Stimulated activated CD4-positive, alpha-beta T cell treated with anti-CD3 and anti-CD28 coated beads, Interleukin-1b, Interleukin-23, amount 100 ng/mL, for 4 hours (primary cell): ENCODE measurements at places on chromosomes 12 and 14.

GRCh38 chr12:241266-241665 is 21.4 kb downstream of the SLC6A13 start:
- DNase-seq = no peak

GRCh38 chr12:108371801-108372344 is 32.8 kb upstream of the CMKLR1 start:
- DNase-seq = no peak

- DNase-seq = no peak
Measured at GRCh38 chr12:97801471-97802059, 339.0 kb downstream of the RMST start.

DNA sequence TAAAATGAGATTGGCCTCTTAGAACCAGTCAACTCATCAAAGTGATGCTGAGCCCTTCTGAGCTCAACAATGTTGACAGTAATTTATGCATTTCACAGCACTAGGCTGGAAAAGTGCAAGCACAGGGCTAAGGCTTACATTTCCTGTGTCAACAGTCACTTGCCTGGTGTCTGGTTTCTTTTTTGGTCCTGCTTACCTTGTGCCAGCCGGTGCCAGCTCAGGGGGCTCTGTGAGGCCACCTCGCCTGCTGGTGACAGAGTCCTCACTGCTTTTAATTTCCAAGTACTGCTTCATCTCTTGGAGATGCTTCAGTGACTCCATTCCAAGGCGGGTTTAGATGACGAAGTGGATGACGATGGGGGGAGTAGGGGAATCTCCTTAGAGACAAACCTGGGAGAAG is 53.1 kb upstream of the KCNA1 start:
- DNase-seq = no peak

- no peak for DNase-seq
Measured at GRCh38 chr12:91493308-91493707, 310.7 kb upstream of the DCN start.

DNA sequence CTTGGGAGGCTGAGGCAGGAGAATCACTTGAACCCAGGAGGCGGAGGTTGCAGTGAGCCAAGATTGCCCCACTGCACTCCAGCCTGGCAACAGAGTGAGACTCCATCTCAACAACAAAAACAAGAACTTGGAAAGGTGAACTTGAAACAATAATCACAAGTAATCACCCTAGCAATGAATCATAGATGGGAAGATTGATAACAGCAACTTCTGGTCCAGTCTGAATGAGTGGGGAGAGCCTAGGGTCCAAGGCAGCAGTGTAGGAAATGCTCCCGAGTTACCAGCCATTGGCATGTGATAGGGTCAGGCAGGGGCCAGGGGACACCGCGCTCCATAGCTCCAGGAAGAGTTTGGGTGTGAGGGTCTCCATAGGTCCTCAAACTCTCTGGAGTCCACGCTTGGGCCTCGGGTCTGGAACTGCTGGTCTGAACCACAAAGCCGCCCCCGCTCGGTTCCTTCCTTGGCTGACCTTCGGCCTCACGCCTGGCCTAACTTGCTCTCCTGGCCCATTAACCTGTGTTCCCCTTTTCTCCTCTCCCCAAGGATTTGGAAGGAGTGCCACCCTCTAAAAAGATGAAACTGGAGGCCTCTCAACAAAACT is 19.9 kb upstream of the MLXIP start:
- no peak for DNase-seq

GRCh38 chr14:77640756-77641533 is 24.5 kb upstream of the SPTLC2 start:
- DNase-seq = no peak

GRCh38 chr12:89316705-89317139 is 35.6 kb downstream of the DUSP6 start:
- DNase-seq = no peak

DNA sequence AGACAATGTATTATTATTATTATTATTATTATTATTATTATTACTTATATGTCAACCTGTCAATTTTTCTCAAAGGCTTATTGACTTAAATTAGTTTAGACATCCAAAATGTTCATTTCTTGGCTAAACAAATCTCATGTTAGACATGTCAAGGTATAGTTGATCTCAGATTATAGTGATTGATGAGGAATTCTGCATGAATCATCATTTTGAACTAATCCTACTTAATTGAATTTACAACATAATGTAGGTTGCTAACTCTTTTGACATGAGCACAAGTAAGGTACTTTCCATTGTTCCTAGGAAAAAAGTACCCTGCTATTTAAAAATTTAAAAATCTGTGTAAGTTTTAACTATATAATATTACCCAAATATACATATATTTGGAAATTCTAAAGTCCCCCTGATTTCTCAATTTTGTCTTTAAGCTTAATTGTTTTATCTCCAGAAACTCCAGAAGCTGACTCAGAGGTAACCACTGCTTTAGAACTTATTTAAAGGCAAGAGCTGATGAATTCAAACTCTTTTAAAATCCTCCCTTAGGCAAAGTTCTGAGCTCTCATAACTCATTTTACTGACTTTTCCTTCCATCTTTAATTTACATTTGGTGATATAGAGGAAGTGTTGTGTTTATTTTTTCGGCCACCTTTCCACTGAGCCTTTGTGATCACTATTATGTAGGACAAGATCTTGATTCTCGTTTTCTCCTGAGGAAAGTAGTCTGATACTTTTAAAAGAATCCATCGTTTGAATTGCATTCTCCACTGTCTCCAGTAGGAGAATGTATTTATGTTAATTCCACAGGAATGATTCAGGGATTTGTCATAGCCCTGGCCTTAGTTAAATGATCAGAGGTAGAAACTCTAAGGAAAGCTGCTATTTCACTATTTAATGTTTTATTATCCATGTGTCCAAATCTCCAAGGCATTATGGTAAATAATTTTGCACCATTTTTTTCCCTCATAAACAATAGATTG is 1304.5 kb downstream of the AACS start:
- DNase-seq = no peak

- no peak for DNase-seq
Measured at GRCh38 chr12:12456637-12457036, 99.8 kb downstream of the BORCS5 start.

DNA sequence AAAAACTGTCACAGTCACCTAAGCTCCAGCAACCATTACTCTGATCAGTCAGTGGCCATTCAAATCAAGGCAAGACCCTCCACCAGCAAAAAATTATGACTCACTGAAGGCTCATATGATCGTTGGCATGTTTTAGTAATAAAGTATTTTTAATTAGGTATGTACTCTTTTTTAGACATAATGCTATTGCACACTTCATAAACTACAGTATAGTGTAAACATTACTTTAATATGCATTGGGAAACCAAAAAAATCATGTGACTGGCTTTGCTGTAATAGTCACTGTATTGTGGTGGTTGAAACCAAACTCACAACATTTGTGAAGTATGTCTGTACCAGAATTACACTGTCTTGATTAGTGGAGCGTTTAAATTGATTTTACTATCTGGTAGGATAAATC is 134.5 kb upstream of the GARIN6 start:
- no peak for DNase-seq

DNA sequence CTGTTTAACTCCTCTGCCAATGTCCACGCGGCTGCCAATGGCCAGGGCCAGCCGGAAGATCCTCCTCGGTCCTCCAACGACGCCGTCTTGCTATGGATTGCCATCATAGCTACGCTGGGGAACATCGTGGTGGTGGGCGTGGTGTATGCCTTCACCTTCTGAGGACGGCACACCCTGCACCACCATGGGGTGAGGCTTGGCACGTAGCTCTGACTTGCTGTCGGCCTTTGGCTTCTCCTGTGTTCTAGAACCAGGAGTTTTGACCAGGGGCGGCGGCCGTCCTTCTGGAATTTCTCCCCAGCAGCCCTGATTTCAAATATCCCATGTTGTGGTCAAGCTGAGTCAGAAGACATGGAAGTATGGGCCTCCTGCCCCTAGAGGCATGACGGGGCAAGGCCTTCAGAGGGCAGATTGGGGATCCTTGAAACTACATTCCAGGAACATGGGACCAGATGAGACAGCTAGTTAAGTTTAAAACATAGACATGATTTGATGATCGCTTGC is 47.5 kb downstream of the C14orf132 start:
- no peak for DNase-seq

DNA sequence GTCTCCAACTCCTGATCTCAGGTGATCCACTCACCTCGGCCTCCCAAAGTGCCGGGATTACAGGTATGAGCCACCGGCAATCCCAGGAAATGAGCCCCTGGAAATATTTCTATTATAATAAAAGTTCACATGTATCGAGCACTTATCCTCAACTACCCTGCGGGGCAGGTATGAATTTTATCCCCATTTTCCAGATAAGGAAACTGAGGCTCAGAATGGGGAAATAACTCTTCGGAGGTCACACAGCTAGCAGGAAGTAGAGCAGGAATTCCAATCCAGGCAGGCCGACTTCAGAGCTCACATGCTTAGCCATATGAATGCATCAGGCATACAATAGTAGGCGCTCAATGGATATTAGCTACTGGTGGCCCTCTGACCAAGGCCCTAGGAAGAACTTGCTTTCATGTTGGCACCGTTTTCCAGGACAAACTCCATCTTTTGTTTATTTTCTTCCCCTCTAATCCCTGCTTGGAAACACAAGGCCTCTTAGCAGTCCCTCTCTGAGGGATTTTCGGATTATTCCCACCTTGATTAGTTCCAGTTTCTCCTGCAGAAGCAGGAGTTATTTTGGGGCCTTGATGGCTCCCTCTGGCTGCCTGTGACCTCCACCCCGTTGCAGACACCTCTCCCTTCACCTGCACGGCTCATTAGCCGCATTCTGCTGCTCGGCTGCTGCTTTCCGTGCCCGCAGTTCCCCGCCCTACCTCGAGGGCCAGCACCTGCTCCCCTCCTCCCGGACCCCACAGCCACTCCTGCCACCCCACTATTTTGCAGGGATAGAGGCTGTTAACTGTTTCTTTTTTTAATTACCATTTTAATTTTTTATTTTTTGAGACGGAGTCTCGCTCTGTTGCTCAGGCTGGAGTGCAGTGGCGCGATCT is 18.7 kb upstream of the POP5 start:
- no peak for DNase-seq

DNA sequence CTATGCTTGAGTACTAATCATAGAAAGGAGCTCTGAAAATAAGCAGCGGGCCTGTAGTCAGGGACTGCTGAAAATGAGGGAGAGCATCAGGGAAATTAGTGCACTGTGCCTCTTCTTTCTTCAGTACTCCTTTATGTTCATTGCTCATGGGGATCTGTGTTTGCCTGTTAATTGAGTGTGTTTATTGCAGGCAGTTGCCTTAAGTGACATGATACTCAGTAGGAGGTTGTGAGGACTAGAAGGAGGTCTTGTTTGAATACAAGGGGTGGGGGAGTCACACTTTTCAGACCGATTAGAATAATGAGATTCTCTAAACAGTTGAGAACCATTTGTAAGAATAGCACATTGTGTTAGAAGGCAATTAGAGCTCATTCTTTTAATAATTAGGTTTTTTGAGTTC is 102.6 kb upstream of the SLCO1C1 start:
- DNase-seq = no peak

DNA sequence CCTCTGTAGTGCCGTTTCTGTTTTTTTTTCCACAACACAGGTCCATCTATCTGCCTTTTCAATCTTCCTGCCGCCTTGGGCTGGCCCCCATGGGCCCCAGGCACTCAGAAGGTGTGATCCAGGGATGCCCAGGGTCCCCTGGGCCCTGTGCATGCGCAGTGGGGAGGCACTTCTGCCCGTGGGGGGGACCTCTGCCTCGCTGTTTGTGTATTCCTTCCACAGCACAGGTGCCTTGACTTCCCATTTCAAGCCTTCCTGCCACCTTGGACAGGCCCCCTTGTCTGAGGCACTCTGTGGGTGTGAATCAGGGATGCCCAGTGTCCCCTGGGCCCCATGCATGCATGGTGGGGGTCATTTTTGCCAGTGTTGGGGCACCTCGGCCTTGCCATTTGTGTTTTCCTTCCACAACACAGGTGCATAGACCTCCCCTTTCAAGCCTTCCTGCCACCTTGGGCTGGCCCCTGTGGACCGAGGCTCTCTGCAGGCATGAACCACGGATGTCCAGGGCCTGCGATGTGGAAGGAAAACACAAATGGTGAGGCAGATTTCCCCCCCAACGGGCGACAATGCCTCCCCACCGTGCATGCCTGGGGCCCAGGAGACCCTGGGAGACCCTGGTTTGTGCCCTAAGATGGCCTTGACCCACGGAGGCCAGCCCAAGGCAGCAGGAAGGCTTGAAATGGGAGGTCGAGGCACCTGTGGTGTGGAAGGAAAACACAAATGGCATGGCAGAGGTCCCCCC is 366.5 kb downstream of the ALG10 start:
- no peak for DNase-seq

GRCh38 chr12:14279845-14280244 is 85.6 kb upstream of the ATF7IP start:
- no peak for DNase-seq

DNA sequence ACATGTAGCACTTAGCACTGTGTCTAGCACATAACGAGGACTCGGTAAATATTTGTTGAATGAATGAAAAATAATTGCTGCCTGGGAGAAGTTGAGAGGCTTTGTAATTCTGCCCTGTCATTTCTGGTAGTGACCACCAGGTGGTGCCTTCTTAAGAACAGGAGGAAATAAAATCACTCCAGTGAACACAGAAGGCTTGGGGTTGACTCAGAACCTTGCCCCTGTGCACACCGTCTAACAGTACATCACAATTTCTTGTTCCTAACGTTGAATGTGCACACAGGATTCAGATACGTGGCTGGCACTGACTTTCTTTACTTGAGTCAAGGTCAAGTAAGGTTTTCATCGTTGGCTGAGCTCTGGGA is 91.8 kb downstream of the RGS6 start:
- DNase-seq = no peak

GRCh38 chr12:12839873-12840579 is 26.9 kb downstream of the DDX47 start:
- DNase-seq = no peak

- no peak for DNase-seq
Measured at GRCh38 chr12:111741235-111741812, 25.4 kb upstream of the ALDH2 start.

GRCh38 chr12:126232711-126233110 is 1167.5 kb downstream of the AACS start:
- no peak for DNase-seq

- no peak for DNase-seq
Measured at GRCh38 chr14:30445011-30445793, 113.8 kb upstream of the G2E3 start.

- DNase-seq = no peak
Measured at GRCh38 chr14:40694023-40694422, 912.7 kb upstream of the LRFN5 start.

- DNase-seq = no peak
Measured at GRCh38 chr12:48143898-48144297, 13.4 kb downstream of the ASB8 start.

- DNase-seq = no peak
Measured at GRCh38 chr14:90042496-90043252, 19.1 kb upstream of the KCNK13 start.

- DNase-seq = no peak
Measured at GRCh38 chr12:127943481-127944210, 323.3 kb upstream of the TMEM132C start.

DNA sequence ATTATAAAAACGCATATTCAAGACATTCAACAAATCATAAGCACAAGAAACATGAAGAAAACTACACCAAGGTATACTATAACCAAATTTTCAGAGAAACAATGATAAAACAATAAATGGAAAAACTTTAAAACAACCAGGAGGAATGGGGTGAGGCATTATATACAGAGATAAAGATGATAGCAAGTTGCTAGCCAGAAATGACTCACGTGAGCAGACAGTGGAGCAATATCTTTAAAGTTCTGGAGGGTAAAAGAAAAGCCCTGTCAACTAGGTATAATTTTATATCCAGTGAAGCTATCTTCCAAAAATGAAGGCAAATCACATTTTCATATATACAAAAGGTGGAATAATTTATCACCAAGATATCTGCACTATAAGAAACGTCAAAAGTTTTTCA is 97.8 kb upstream of the PCED1B start:
- DNase-seq = no peak
